HL-60 (cell line): ENCODE measurements at places on chromosomes 7 and 10.

- DNase-seq, result no peak
Measured at GRCh38 chr10:94496010-94496409, 49.6 kb upstream of the HELLS start.

DNA sequence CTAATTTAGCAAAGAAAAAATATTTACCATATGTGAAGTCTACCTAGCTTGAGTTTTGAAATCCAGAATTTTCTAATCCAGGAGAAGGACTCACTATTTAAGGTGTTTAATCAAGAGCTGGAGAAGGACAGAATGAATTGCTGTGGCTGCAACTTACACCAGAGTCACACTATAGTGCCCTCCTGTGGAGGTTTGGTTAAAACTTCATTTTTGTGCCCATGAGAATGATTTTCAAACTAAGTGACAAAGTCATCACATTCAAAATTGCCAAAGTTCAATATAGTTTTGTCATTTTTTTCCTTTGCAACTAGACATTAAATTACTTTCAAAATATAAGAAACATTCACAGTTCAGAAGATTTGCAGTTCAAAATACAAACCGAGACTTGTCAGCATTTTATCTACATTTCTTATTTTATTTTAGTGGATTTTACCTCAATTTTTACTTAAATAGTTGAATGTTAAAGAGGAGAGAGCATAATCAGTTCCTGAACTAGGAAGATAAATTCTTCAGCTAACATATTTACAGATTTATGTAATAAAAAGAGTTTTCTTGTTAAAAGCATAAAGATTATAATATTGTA, 70.7 kb downstream of the CABCOCO1 start:
- peak; percentile 2 for DNase-seq

DNA sequence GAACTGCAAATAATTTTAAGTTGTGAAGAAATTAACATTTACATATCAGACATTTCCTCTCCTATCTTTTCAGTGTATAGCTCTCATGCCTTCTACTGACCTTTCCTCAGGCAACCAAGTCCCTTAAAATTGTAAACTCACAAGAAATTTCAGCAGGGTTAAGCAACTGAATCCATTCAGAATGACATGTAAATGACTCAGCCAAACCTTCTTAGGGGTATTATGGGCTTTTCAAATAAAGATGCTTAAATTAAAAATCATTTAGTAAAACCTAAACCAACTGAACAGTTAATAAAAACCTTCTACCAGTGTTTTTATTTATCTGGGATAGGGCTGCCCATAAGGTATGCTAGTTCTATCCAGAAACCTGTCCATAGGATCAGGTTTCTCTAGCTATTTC, 20.7 kb downstream of the WAPL start:
- no peak for DNase-seq

- DNase-seq, result no peak
Measured at GRCh38 chr7:81294897-81295515, 376.2 kb upstream of the SEMA3C start.

DNA sequence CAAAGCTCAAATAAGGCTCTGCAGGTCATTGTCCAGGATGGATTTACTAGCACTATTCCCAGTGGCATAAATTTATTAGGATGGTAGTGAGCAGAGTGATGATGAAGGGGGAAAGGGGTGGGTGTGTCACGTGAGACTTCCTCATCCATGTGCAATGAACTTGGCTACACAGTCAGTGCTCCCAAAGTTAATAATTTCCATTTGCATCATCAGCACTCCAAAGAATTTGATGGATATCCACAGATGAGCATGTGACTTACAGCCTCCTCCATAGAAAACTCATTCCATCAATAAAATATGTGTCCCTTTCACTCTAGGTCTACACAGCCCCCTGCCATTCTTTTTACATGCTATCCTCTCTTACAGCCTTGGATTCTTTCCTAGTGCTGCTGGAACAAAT, 142.6 kb upstream of the PLPP4 start:
- DNase-seq, result no peak

- DNase-seq, result no peak
Measured at GRCh38 chr7:149859369-149859768, 14.4 kb upstream of the ATP6V0E2 start.

DNA sequence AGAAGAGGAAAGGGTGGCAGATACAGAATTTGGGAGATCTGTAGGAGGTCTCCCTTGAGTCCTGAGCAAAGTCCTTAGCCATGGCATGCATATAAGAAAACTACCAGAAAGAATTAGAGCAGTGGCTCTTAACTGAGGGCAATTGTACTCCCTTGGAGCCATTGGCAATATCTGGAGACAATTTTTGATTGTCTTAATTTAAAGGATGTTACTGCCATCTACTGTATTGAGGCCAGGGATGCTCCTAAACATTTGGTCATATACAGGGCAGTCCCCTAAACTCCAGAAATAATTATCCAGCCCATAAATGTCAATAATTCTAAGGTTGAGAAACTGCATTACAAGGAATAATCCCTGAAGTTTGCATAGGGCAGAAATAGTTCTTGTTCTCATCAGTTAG, 136.4 kb upstream of the ODAD2 start:
- DNase-seq, result no peak

DNA sequence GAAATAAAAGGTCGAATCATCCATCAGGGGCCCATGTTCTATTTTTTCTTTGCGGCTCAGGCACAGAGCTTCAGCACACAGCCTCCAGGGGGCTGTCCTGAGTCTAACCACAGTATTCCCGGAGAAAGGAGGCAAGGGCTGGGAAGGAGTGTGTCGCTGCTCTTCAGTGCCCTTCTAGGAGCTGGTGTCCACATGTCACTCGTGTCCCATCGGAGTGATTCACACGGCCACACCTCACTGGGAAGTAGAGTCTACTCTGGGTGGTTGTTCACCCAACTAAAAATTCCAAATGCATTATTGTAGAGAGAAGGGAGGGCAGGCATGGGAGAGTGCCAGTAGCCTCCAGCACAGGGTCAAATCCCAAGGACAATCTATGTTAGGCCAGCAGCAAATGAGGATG, 114.8 kb upstream of the LANCL2 start:
- no peak for DNase-seq

DNA sequence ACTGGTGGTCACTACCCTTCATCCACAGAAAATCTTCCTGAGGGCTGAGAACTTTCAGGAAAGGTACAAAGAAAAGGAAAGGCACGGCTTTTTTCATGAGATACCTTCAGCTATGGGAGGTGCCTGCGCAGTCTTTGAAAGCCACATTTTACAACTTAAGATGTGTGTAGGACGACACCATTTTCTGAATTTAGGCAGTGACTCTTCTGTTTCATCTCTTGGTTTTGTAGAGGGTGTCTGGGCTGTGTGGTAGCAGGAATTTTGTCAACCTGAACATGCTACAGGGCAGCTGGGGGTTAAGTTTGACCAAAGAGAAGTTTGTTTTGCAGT, 138.1 kb downstream of the NRP1 start:
- no peak for DNase-seq

- no peak for DNase-seq
Measured at GRCh38 chr7:53022893-53023292, 12.5 kb upstream of the POM121L12 start.
